Stimulated activated CD4-positive, alpha-beta T cell treated with anti-CD3 and anti-CD28 coated beads, Interleukin-4, amount 100 ng/mL, for 4 hours (primary cell): ENCODE measurements at places on chromosomes 7 and 10.

DNA sequence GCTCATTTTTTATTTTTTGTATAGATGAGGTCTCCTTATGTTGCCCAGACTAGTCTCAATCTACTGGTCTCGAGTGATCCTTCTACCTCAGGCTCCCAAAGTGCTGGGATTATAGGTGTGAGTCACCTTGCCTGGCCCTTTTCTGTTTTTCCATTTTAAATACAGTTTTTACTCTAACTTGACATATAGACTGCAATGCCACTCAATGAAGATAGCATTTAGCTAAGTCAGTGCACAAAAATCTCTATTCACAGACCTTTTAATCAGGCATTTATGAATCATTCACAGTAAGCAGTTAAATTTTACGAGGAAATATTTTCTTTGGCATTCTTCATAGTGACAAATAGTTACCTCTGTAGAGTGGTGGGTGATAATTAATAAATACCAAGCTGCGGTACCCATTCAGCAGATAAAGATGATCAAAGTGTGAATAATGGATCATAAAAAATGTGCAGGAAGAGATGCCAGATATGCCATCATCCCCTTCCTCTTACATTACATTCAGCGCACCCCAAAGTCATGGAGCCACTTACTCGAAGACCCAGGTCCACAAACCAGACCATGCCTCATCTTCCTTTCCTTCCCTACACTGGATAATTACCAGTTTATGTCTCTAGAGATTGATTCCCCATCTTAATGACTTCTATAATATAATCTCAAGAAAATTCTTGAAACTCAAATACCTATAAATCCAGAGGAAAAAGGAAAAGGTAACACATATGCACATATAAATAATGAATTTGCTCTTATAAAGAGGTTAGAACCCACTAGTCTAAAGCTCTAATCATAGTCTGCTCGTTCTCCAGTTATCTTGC is 56.0 kb downstream of the UBE2H start:
- DNase-seq: no peak

- no peak for DNase-seq
Measured at GRCh38 chr7:21923658-21924057, 22.0 kb downstream of the CDCA7L start.

- no peak for DNase-seq
Measured at GRCh38 chr7:48106906-48107659, 18.0 kb downstream of the UPP1 start.

DNA sequence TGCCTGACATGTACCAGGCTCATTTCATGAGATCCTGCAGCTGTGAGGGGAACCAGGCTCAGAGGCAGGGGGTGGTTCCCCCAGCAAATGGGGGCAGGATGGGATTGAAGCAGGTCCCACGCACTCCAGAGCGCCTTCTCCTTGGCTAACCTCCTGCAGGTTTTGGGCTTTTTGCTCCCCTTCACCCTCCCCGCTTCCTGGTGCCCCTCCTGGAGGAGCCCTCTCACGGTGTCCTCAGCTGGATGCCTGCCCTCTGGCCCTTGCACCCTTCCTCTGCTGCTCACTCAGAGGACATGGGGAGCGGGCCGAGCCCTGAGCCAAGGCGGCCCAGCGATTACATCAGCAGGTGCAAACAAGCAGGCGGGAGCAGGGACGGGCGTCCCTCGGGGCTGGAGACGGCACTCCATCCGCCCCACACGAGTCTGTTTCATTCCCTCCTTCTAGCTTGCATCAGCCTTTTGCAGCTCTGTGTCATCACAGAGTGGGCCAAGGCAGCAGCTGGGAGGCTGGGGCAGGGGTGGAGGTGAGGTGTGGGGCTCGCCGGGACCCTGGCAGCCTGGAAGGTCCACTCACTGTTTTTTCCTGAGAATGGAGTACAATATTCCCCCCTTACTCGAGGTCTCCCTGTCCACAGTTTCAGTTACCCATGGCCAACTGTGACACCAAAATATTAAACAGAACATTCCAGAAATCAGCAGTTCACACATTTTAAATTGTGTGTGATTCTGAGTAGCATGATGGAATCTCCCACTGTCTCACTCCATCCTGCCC is 52.7 kb upstream of the SLC29A3 start:
- no peak for DNase-seq

- no peak for DNase-seq
Measured at GRCh38 chr7:107999779-108000560, 3.0 kb downstream of the LAMB1 start.

GRCh38 chr10:51075043-51075872 is 971 bp downstream of the PRKG1 start:
- DNase-seq: no peak
